ENCODE measurements at places on chromosomes 2 and 18. TPM values are rescaled to one million over a fixed set of nuclear protein-coding genes. Genes with fewer than 3 reads are reported as not detected.

IL1B gene
- total RNA-seq = not detected

KIAA2012 gene
- not detected for total RNA-seq

ERBB4 gene
- total RNA-seq = 1.5 TPM

ANKRD36B gene
- total RNA-seq = 61.1 TPM

- H3K4me1 ChIP-seq = no peaks in the 10 kb centered on the region
- H3K36me3 ChIP-seq = peaks cover 11% of the 10 kb centered on the region
- no peak overlapping the region for H3K27ac ChIP-seq
- DNase-seq = no peak
- no peak overlapping the region for H3K4me3 ChIP-seq
Measured at GRCh38 chr2:179455172-179455524, 190.5 kb upstream of the SESTD1 start.

DNA sequence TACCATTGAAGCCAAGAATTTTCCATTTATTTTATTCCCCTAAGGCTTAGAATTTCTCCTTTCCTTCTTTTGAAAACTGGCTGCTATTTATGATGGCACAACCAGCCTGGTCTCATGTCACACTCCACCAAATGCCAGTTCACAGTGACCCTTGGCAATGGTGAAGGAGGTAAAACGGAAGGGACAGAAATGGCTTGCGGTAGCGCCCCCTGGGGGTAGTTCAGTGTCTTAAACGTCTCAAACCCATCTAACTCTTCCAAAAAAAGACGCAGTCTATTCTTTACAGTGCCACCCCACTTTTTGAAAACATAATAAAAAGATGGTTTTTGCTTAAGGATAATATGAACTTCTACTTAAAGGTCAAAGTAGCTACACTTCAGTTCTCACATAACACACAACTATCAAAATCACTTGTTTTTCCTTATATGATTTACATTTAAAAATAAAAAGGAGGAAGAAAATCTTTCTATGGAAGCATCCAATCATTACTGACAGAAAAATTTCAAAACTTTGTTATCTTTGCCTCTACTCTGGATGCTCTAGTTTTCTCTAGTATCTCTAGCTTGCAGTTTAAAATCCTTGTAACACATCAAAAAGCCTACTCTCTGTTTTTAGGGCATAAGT lies 28.0 kb downstream of the PNO1 start:
- DNase-seq = peak; percentile 82
- H3K4me3 ChIP-seq = no peak overlapping the region
- no peaks in the 10 kb centered on the region for H3K36me3 ChIP-seq

DNA sequence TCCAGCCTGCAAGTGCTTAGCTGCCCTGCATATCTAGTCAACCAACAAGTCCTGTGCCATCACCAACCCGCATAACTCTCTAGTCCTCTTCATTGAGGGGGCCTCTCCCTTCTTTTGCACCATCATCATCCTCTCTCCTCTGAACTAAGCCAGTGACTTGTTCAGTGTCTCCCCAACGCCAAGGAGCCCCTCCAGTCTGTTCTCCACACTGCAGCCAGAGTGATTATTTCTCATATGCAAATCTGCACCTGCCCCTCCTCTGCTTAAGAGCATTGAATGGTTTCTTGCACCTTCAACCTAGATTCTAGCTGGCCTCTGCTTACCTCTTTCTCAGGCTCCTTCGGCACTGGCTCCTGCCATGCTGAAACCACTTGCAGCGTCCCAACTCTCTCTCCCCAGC lies 141.8 kb downstream of the FAM161A start:
- H3K4me1 ChIP-seq = peaks cover 5% of the 10 kb centered on the region
- H3K4me3 ChIP-seq = no peak overlapping the region
- H3K27ac ChIP-seq = no peak overlapping the region
- DNase-seq = no peak

DNA sequence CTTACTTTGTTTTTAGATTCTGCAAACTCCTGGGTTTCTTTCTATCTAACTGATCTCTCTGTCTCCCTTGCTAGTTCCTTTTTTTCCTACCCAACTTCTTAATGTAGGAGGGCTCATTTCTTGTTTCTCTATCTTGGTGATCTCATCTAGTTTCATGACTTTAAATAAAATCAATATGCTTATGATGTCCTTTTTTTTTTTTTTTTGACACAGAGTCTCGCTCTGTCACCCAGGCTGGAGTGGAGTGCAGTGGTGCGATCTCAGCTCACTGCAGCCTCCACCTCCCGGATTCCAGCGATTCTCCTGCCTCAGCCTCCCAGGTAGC lies 42.2 kb upstream of the IL1RL1 start:
- no peaks in the 10 kb centered on the region for H3K4me1 ChIP-seq
- H3K36me3 ChIP-seq = no peaks in the 10 kb centered on the region
- no peaks in the 10 kb centered on the region for H3K27me3 ChIP-seq
- no peak overlapping the region for H3K4me3 ChIP-seq

DNA sequence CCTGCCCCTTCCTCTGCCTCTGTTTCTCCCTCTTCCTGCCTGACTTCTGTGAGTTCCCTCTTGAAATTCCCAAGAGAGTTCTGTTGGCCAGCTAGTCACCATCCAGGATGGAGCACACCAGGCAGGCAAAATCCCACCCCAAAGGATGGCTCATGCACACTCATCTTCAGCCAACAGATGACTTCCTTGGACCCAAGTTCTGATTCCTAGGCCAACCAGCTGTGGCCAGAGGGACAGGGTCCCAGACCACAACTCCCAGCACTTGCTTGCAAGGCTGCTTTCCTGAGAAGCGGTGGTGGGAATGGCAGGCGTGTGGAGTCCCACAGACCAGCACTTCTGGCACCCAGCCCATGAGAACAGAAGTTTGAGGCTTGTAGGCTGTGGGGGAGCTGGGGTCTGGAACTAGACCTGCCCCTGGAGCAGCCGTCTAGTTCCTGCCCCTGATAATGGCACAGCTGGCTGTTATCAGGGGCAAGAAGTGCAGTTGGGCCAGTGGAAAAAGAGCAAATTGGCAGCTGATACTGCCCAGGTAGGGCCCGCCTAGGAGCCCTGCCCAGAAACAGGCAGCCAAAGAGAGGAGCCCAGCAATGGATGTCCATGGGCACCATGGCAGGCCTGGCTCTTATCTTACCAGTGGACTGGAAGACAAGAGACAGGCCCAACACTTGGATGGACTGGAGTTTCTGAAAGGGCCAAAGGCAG lies 56.7 kb downstream of the CYP26B1 start:
- H3K27me3 ChIP-seq = no peaks in the 10 kb centered on the region
- no peaks in the 10 kb centered on the region for H3K4me1 ChIP-seq
- H3K36me3 ChIP-seq = no peaks in the 10 kb centered on the region
- no peak overlapping the region for H3K4me3 ChIP-seq
- H3K27ac ChIP-seq = no peak overlapping the region

DNA sequence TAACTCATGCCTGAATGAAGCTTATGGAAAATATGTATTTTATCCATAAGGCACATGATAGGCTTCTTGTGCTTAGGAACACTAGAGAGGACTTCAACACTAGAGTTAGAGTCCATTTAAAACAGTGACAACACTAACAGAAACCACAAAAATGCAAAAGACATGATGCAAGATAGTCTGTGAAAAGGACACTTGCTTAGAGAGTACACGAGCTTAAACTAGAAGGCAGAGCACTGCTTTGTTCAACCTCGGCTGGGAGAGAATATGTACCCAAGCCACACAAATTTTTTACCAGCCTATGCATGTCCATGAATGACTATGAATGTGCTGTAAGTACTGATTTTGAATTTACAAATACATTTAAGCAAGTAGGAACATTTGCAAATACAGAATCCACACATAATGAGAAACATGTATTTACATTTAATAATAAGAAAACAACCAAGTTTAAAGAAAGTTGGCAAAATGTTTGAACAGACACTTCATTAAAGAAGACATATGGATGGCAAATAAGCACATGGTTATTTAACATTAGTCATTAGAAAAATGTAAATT lies 130.6 kb downstream of the SPOPL start:
- H3K4me3 ChIP-seq = no peak overlapping the region
- no peak for DNase-seq
- no peaks in the 10 kb centered on the region for H3K36me3 ChIP-seq
- no peak overlapping the region for H3K27ac ChIP-seq
- no peaks in the 10 kb centered on the region for H3K27me3 ChIP-seq

DNA sequence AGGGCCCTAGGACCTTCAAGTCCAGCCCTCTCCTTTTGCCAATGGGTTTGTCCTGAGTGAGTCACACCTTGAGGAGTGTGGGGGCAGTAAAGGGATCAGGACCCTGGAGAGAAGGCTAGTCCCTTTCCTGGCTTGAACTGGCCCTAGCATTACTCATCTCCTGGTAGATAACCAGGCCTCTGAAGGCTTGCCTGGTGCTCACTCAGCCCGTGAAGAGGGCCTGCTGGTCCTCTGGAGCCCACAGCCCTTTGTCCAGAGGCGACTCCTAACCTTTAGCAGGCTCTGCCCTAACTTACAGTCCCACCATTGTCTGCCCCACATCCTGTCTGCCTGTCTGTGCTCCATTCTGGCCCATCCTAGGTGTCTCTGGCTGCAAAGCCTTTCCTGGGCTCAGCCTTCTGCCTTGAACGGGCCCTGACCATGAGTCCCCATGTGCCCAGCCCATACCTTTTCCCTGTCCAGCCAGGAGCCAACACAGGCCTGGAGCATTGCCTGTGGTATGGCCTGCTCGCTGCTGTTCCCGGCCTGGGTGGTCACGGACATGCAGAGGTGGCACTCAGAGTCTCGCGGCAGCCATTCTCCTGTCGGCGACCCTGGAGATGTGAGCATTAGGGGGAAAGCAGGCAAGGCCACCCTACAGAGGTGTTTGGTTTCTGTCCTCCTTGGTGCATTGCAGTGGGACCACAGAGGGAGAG lies 5.0 kb downstream of the SFTPB start:
- DNase-seq = no peak
- H3K27ac ChIP-seq = no peak overlapping the region
- no peaks in the 10 kb centered on the region for H3K4me1 ChIP-seq
- H3K4me3 ChIP-seq = no peak overlapping the region
- no peaks in the 10 kb centered on the region for H3K27me3 ChIP-seq

- H3K4me3 ChIP-seq = no peak overlapping the region
- DNase-seq = peak; percentile 84
- no peaks in the 10 kb centered on the region for H3K27me3 ChIP-seq
- H3K36me3 ChIP-seq = no peaks in the 10 kb centered on the region
- H3K4me1 ChIP-seq = peaks cover 14% of the 10 kb centered on the region
Measured at GRCh38 chr2:105761931-105762515, 17.3 kb downstream of the NCK2 start.

- no peak overlapping the region for H3K27ac ChIP-seq
- peaks cover 13% of the 10 kb centered on the region for H3K4me1 ChIP-seq
Measured at GRCh38 chr2:127425540-127426490, 7.6 kb downstream of the PROC start.

GRCh38 chr2:98441706-98442450 lies 2.8 kb upstream of the INPP4A start:
- DNase-seq = no peak
- no peak overlapping the region for H3K4me3 ChIP-seq
- H3K27me3 ChIP-seq = no peaks in the 10 kb centered on the region

All from neural progenitor cell (in vitro differentiated cells).